ENCODE measurements at places on chromosomes 1 and 21.

DNA sequence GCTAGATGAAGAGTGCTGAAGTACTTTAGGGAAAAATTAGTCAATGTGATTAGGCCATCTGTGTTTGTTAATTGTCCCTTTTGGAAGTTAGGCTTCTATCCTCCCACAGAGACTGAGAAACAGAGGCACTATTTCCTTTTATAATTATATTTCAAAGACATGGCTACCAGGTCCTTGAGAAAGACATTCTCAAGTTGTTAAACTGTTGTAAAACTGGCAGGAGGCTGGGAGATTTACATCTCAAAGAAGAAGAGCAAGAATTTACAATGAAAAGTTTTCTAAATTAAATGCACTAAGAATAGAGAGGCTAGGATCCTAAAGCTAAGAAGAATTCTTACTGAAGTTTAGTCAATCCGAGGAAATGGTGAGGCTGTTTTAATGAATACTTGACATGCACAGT, 74.0 kb upstream of the BRINP3 start:
- DNase-seq = no peak

DNA sequence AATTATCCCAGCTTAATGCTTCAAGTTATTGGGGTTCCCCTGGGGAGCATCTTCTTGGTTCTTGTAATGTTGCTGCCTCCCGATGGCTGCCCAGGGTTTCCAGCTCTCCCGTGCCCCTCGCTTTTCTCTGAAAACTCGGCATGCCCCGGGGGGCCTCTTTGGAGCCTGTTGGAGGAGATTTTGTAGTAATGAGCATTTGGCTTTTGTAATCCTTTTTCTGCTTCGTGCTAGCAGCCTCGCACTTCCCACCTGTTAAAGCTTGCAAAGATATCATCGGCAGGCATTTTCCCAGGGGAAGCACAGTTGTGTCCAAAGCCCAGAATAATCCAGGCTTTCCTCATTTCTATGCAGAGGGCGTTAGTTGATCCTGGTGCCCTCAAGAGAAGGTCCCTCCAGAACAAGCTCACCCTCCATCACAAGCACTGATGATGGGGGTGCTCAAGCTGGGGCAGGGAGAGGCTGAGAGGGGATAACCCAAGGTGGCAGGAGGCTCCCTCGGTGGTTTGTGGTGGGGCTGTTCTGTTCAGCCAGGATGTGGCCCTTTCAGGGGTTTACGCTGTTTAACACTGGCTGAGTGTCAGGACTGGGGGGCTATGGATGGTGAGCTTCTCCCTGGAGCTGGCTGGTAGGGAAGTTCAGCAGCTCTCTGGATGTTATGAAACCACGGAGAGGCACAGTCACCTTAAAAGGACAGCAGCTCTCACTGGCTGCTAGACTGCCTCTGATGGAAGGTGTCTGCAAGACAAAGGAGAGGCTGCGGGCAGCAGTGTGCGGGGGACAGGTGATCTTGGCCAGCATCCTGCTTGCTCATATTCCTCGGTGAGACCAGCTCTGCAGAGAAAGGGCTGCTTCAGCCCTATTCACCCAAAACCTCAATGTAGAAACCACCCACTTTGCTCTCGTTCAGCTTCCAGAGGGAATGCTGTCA, 477.1 kb upstream of the VAMP3 start:
- DNase-seq = no peak

DNA sequence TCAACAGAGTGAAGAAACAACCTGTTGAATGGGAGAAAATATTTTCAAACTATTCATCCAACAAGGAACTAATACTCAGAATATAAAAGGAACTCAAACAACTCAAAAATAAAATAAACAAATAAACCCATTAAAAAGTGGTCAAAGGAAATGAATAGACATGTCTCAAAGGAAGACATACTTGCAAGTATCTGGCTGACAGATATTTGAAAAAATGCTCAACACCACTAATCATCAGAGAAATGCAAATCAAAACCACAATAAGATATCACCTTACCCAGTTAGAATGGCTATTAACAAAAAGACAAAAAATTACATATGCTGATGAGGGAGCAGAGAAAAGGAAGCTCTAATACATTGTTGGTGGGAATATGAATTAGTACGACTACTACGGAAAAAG, 38.2 kb downstream of the TNFSF4 start:
- DNase-seq = no peak

DNA sequence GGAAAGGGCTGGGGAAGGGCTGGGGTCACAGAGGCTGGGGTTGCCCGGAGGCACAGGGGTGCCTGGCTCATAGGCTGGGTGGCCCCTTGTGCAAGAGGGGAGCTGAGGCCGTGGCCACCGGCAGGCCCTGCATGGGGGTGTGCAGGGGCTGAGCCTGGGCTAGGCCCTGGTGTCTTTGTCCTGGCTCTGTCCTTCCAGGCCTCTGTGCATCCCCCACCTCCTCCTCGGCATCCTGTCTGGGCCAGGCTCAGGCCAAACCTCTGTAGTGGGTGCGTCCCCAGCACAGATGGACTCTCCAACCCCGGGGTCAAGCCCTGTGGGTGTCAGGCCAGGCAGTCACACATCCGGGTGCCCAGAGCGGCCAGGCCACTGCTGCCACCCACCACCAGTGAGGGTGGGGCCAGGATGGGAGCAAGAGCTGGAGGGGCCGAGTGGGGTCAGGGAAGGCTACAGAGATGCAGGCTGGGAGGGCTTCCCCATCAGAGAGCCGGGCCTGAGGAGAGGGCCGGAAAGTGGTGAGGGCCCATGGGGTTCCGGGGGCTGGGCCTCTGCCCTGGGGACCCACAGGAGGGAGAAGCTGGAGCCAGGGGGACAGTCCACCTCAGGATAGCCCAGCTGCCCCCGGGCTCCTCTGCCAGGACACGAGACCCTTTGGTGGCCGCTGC, 19.4 kb downstream of the PANK4 start:
- no peak for DNase-seq

DNA sequence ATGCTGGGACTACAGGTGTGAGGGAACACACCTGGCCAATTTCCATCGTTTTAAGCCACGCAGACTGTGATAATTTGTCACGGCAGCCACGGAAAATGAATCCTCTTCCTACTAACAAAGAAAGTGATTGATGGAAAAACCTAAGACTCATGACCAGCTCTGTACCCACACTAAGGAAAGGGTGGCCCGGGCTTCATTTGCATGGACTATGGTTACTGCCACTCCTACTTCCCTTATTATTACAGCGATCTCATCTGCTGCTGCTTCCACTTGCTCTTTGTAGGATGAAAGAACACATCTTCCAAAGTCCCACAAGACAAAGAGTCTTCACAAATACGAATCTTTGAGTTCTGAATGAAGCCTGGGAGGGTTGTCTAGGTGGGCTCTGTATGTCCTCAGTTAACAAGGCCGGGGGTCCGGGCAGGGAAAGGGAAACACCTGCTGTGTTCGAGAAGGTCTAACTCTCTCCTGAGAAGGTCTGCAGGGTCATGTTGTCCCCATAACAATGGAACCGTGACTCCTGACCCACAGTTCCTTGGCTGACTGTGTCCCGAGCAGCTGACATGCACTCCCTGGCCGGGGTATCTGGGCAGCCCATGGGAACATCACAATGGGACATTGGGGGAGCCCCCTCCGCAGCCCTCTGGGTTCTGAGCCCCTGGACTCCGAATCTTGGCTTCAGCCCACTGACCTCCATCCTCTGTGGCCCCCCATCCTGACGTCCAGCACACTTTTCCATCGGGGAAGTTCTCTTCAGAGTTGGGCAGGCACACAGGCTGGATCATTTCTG, 13.3 kb upstream of the TFF1 start:
- DNase-seq = no peak

DNA sequence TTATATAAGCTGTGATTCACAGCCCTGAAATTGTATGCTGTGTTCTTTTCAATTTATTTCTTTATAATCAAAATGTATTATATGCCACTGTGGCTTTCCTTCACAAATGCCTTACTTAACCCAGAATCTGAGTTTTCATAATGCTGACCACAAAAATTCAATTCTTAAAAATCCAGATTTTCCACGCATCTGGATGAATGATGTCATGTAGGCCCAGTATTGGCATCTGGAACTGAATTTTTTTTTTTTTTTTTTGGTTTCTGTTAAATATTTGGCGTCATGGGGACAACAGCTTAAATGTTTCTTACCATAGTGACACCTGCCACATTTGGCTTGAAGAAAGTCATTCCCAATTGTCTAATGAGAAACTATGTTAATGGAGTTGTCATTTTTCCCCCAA, 296.8 kb downstream of the TM2D1 start:
- no peak for DNase-seq

DNA sequence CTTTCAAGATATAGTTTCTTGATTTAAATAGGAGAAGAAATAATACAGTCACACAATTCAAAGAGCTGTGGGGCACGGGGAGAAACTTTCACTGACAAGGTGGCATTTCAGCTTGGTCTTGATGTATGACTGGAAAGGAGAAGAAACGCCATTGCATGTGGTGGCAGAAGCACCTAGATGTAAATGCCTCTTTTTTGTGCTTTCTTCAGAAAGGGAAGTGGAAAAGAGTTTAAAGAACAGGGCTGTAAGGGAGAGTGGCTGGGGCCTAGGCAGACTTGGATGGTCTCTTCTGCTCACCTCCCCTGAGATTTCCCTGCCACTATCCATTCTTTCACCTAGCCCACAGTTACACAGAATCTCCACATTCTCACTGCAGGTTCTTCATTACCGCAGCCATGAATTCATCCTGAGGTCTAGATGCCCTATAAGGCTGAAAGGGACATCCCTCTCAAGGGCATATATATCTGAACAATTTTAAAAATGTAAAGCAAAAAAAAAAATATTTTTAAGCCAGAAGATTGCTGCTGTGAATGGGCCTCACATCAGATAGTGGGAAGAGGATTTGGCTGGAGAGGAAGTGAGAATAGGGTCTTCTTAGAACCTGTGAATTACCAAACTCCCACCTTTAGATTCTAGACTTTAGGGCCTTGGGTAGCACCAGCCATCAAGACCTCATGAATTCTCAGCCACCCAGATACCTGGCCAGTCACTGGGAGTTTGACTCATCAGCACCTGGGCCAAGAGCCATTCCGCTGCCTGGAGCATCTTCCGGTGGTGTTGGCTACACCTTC, 23.4 kb downstream of the CACNA1E start:
- DNase-seq = no peak

- DNase-seq = no peak
These were observed 12.2 kb downstream of the AMY1C start for GRCh38 chr1:103761896-103762295.

- DNase-seq = no peak
These were observed 36.1 kb upstream of the PLPPR4 start for GRCh38 chr1:99228153-99228552.

DNA sequence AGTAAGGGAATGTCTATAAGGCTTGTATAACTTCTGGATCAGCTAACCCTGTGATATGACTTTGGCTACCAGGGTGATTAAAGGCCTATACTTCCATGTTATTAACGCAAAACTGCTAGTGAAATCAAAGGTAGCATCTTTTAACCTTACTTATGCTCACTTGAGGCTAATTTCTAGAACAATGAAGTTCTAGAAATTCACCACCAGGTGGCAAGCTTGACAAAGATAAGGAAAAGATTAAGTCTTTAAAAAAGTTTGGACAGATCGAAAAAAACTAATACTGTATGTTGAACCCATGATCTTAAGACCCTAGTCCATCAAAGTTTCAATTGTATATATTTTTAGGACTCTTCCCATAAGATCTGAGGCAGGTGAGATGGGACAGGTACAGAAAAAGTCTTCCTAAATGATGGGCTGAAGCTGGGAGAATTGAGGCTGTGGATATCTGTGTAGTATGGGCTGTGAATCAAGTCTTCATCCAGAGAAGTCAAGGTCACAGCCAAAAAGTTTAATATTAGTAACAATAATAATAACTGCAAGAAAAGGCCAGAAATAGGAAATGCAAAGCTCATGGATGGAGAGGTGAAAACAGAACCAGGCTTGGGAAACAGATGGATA, 18.8 kb downstream of the KYAT3 start:
- no peak for DNase-seq

- peak; percentile 35 for DNase-seq
These were observed 2.0 kb downstream of the AHDC1 start for GRCh38 chr1:27601771-27602461.

GRCh38 chr1:24384251-24385090, 29.1 kb downstream of the STPG1 start:
- peak; percentile 37 for DNase-seq

DNA sequence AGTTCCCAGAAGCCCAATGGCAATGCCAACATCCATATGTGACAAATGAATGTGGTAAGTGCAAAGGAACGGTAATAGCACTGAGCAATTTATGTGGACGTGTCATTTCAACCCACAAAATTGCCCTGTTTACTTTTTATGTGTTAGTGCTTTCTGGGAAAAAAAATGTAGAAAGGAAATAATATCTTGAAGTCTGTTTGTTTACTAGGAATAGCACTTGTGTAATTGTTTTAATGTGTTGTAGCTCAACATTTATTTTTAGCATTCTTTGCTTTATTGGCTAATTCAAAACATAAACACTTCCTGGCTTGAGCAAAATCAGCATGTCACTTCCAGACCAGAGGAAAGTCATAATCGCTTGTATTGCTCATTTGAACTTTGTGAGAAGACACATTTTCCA, 224.8 kb upstream of the KCNK2 start:
- DNase-seq = no peak

- no peak for DNase-seq
These were observed 45.9 kb downstream of the CLEC20A start for GRCh38 chr1:178450871-178451270.

GRCh38 chr1:91569411-91570119, 68.9 kb downstream of the CDC7 start:
- peak; percentile 56 for DNase-seq

GRCh38 chr1:22231995-22232690, 89.2 kb upstream of the WNT4 start:
- DNase-seq = no peak

DNA sequence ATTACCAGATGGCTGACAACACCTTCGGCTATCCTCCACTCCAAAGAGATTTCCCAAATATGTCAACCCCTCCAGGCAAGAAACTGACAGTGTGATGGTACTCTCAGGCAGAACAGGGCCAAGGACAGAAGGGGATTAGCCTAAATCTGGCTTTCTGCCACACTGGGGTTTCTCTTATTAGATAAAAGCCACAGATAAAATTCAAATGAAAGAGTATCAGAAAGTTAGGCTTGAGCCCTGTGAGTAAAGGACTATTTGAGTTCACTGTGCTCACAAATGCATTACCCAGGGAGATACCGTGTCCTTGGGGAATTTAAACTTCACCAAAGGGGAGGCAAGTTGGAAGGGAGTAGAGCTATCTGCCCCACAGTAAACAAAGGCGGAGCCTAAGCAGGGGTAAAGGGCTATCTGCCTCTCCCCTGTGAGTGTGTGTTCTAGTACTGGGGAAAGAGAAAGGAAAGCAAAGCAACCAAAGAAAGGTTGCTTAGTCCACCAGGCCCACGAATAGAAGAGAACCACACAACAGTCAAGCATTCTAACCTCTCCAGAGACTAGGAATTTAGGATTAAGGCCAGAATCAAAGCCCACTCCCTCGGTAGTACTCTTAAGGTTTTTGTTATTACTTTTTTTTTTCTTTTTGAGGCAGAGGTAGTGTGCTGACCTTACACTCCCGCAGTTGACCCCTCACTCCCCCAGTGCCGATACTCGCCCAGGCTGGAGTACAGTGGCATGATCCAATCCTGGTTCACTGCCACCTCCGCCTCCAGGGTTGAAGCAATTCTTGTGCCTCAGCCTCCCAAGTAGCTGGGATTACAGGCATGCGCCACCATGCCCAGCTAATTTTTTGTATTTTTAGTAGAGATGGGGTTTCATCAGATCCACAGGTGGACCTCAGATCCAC, 12.7 kb downstream of the TPM3 start:
- DNase-seq = peak; percentile 54

GRCh38 chr1:17217607-17218006, 12.7 kb downstream of the PADI1 start:
- DNase-seq = no peak

All from cardiac muscle cell (in vitro differentiated cells and primary cell).